Hematopoietic multipotent progenitor cell treated with erythropoietin and hydrocortisone succinate and interleukin-3 and kit ligand, for 17 days (in vitro differentiated cells): ENCODE measurements at places on chromosomes 5 and 9.

DNA sequence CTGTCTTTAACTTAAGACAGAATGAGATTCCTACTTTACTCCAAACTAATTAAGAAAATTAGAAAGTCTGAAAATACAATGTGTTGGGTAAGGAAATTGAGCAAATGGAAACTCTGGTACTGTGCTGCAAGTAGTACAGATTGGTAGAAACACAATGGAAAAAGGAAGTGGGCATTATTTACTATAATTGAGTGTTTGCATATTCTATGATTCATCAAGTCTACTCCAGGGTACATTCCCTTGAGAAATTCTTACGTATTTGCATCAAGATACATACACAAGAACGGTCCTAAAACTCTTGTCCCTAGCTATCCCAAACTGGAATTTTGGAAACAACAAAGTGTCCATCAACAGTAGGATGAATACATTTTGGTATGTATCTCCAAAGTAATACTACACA lies 123.5 kb upstream of the TARS1 start:
- DNase-seq, result no peak

- no peak for DNase-seq
Measured at GRCh38 chr5:37840053-37841034, 503 bp upstream of the GDNF start.

DNA sequence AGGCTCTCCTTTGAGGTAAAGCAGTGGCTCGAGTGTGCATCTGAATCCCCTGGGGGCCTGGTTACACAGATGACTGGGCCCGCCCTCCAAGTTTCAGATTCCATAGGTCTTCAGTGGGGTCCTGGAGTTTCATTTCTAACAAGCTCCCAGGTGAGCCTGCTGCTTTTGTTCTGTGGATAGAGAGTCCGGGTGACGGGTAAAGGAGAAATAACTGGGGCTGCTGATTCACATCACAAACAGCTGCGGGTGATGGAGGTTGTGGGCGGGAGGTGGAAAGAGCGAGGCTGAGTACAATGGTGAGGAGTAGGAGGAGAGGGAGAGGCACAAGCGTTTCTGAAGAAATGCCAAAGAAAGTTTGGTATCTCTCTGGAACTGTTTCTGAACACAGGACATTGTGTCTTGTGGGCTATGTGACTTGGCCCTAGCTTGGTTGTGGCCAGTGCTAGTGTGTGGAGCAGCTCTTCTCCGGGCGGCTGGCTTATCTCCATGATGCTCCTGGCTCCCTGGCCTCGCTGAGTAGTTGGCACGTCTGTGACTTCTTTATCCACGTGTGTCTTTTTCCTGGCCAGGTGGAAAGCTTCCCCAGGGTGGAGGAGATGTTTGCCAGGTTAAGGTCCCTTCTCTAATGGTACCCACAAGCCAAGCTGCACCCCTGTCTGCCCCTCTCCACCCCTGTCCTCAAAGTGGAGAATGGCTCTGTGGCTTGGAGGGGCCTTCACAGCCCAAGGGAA lies 61.7 kb downstream of the HSPA4 start:
- no peak for DNase-seq

- DNase-seq, result no peak
Measured at GRCh38 chr9:84371737-84372136, 31.2 kb upstream of the SLC28A3 start.

GRCh38 chr5:77960305-77960704 lies 184.2 kb upstream of the TBCA start:
- DNase-seq, result no peak

GRCh38 chr5:142852416-142853198 lies 82.4 kb downstream of the ARHGAP26 start:
- DNase-seq, result no peak

GRCh38 chr9:1058826-1059487 lies 8.8 kb downstream of the DMRT2 start:
- no peak for DNase-seq

DNA sequence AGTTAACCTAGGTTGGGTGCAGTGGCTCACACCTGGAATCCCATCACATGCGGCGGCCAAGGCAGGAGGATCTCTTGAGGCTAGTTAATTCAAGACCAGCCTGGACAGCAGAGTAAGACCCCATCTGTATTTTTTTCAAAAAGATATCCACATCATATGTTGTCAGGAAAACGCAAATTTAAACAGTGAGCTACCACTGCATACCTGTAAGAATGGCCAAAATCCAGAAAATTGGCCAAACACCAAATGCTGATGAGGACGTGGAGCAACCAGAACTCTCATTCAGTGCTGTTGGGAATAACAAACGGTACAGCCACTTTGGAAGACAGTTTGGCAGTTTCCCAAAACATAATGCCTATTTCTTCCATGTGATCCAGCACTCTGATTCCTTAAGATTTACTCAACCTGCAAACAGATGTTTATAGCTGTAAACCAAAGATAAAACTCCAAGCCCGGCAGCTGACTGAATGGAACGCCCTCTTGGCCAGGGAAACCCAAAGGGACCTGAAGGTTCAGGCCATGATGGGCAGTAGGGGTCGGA lies 12.4 kb downstream of the CEL start:
- DNase-seq, result no peak

- DNase-seq, result no peak
Measured at GRCh38 chr9:109568568-109569210, 70.6 kb upstream of the PTPN3 start.

DNA sequence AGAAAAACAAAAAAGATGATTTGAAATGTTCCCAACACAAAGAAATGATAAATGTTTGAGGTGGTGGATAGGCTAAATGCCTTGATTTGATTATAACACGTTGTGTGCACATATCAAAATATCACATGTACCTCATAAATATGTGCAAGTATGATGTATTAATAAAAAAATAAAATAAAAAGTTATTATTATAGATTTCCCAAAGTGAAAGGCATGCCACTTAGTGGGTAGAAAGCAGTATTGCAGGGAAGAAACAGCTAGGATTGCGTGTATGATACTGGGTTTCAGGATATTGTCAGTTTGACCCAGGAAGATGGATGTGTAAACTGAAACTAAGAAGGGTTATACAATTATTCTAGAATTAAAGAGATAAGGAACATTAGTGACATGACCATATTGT lies 3.6 kb upstream of the TMEM38B start:
- DNase-seq, result no peak

GRCh38 chr5:158908425-158909220 lies 191.1 kb downstream of the EBF1 start:
- no peak for DNase-seq

DNA sequence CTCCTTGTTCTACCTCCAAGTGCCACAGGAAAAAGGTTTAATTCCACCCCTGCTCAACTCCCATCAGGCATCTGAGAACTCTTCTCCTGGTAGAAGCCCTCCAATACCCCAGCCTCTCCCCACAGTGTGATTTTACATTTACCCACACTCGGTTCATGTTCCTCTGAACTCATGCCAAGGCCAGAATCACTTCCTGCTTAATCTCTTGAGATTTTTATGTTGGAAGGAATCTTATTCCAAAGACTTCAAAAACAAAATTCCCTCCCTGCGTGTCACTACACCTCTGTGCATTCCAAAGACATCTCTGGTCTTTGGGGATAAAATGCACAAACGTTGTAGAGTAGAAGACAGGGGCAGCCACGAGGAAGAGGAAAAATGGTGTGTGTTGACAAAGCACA lies 186.8 kb downstream of the ACTL7B start:
- no peak for DNase-seq

- no peak for DNase-seq
Measured at GRCh38 chr9:125486576-125486975, 220.4 kb downstream of the MAPKAP1 start.
